ENCODE measurements at places on chromosomes 12 and 14. TPM values are rescaled to one million over a fixed set of nuclear protein-coding genes. Genes with fewer than 3 reads are reported as not detected.

- peak; percentile 100 for ATAC-seq
Observed at GRCh38 chr14:20427231-20428009, 8.5 kb downstream of the KLHL33 start.

DNA sequence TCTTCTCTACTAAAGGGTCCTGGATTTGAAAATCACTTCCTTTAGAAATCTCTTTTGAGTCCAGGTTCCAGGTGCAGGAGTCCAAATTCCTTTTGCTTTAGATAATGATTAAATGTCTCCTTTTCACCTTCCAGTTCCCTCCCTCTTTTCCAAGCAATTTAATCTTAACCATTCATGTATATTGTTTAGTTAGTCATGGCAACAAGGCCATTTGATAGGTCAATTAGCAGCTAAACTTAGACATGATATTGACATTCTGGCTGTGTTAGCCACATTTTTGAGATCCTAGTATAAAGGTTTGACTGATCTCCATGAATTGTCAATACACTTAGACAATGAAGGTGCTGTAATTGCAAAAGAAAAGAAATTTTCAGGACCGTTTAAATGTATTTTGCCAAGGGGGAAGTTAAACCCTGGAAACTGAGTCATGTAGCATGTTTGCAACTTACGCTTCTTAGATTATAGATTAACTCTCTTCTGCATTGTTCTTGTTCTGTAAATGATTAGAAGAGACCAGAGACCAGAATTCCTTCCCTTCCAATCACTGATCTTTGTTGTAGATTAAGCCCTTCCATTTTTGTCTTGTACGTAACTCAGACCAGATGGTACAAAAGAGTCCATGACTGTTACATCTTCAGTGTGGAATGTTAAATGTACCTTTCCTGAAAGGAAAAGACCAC is 12.4 kb upstream of the C12orf75 start:
- ATAC-seq = peak; percentile 30

- no peak for ATAC-seq
Observed at GRCh38 chr12:13146336-13146938, 43.0 kb upstream of the GSG1 start.

DNA sequence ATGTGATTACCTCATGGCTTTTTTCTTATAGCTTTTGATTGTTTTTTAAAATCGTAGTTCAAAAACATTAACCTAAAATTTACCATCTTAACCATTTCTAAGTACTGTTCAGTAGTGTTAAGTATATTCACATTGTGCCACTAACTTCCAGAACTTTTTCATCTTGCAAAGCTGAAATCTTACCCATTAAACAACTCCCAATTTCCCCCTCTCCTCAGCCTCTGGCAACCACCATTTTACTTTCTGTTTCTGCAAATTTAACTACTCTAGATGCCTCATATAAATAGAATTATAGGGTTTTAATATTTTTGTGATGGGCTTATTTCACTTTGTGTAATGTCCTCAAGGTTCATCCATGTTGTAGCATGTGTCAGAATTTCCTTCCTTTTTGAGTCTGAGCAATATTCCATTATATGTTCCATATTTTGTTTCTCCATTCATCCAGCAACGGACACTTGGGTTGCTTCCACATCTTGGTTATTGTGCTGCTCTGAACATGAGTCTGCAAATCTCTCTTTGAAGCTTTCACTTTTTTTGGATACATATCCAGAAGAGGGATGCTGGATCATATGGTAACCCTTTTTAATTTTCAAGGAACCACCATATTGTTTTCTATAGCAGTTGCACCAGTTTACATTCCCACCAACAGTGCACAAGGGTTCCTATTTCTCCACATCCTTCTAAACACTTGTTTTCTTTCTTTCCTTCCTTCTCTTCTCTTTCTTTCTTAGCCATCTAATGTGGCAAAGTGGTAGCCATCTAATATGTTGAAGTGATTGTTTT is 5.0 kb downstream of the HIF1A start:
- ATAC-seq = no peak

DNA sequence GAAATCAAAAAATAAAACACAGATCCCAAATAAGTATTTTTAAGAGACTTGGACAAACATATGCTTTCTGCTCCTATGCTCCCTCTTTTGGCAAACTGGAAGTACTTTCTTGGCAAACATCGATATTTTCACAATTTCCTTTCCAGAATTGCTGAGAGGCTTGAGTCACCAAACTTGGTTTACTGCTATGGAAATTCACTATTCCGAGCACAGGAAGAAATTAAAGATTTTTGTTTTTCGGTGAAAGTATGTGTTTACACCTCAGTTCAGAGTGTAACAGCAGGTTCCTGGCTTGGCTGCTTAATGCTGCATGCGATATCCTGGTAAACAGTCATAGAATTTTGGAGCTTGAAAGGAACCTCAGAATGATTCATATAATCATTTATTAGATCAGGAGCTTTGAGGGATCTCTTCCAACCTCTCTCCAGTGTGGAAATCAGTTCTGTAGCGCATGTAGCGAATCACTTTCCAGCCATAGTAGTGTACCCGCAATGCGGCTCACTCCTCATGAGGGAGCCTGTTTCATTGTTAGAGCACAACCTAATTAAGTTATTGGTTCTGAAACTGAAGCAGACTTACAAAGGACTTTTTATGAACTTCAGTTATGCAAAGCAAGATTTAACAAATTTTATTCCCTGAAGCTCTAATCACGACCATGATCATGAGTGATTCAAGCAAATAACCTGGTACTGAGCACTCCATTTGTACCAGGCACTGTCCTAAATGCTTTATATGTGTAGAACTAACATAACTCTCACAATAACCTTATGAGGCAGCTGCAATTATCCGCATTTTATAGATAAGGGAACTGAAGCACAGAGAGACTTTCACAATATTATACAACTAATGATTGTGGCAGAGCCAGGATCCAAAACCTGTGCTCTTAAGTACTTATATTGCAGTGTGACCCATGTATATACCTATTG is 56.4 kb upstream of the ATP2A2 start:
- no peak for ATAC-seq

DNA sequence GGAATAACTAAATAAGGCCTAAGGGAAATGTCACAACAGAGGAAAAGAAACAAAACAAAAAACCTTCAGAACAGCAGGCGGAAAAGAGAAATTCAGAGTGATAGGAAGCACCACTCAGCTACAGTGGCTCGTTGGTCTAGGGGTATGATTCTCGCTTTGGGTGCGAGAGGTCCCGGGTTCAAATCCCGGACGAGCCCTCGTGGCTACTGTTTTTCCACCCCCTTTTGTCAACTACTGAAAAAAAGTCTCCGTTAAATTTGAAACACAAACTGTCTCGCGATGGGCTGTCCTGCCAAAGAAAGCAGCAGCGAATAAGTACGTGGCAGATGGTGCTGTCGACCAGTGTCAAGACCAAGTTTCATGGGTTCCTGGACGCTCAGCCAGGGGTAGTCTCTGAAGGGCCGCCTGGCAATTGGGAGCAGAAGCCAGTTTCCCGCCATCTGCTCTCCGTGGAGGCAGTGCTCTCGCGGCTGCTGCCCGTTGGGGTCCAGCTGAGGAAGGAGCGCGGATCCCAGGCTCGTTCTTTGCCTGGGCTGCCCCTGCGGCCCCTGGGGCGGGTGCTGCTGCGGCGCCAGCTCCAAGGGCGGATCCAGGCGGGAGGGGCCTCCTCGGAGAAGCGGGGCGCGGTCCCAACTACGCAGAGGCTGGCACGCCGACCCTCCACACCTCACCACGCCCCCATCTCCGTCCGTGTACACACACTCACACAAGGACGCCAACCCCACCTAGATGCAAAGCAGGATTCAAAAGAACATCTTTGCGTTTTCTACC is at the start of gene RNASE4:
TSS of gene RNASE4 (plus strand) at position 670 of the 771 bp plus-strand sequence. CDS start 14,812 bp downstream, outside the sequence.
- ATAC-seq = peak; percentile 38

DNA sequence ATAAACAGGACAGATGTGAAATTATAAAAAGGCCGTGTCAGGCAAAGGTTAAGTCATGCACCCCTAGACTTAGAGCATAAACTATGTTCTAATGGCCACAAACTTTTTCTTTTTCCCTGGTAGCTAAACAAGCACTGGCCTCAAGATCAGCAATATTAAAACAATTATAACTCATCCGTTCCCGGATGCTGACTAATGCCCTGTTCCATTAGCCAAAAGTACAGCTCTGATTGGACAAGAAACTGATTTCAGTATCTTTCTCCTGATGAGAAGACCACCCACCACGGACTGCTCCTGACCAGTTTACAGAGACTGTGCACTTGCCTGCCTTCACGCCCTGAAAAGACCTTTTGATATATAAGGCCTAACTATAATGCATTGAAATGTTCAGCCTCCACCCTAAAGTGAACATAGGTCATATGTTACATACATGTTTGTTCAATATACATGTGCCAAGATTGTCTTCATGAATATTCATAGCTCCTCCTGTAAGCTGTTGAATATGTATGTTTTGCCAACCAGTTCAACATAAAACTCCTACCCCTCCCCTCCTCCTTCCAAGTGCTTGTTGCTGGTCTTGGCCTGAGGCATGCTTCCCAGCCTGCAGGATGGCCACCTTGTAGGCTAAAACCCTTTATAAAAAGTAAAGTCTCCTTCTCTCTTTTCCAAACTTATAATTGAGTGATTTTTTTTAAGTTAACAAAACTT is 162.0 kb downstream of the IPO8 start:
- peak; percentile 39 for ATAC-seq

DNA sequence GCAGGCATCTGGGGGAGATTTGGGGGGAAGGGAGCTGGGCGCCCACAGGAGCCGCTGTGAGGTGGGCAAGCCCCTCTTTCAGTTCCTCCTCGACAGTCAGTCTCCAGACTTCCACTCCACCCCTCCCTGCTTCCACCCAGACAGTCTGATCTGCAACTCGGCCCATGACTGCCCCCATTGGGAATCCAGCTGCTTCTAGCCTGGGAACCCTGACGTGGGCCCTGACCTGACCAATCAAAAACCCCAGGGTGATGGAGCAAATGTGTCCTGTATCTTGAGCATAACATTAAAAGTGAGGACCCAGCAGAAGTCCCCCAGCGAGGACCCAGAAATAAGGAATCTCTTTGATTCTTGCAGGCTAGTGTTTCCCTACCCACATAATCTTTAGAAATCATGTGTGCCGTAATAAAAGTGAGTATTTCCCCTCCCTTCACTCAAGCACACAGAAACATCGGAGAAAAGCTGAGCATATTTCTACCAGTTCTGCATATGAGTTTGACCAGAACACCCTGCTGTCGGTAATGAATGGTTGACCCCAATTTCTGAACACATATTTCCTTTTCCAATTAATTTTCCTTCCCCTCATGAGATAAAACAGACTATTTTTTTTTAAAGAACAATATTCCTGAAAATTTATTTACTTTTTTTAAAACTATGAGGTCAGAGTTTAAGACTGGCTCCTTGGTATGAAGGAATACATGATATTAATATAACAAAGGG is 6.4 kb downstream of the SSH1 start:
- ATAC-seq = no peak

DNA sequence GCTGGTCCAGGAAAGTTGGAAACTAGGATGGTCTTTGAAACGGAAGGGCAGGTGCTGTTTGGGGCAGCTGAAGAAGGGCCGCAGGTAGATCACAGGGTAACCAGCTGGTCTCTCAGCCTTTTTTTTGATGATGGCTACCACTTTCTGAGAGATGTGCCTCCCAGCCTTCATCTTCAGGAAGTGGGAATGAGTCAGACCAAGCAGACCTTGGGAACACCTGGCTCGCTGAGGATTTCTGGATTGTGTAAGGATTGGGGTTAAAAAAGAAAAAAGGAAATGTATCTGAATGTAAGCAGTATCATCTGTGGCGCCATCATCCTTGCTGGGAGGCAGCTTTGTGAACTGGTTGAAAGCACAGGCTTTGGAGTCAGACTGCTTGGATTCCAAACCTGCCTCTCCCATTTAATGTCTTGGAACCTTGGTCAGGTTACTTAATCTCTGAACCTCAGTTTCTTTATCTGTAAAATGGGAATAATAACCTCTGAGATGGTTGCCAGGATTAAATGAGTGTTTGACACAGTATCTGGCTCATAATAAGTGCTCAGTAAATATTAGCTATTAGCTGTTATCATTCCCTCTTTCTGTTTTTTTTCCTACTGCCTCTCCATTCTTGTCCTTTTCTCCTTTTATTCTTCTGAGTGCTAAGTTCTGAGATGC is 1.7 kb downstream of the PRPF40B start:
- ATAC-seq = no peak

- ATAC-seq = peak; percentile 87
Observed at GRCh38 chr14:34081576-34082136, 130.8 kb upstream of the EGLN3 start.

ATG2B gene
- 16.5 TPM for total RNA-seq

ATP6V1D gene
- total RNA-seq = 75.7 TPM

MGP gene
- total RNA-seq = 26.8 TPM

HOXC5 gene
- 6.7 TPM for total RNA-seq

OR6C68 gene
- not detected for total RNA-seq
